ENCODE measurements at places on chromosomes 5 and 9.

DNA sequence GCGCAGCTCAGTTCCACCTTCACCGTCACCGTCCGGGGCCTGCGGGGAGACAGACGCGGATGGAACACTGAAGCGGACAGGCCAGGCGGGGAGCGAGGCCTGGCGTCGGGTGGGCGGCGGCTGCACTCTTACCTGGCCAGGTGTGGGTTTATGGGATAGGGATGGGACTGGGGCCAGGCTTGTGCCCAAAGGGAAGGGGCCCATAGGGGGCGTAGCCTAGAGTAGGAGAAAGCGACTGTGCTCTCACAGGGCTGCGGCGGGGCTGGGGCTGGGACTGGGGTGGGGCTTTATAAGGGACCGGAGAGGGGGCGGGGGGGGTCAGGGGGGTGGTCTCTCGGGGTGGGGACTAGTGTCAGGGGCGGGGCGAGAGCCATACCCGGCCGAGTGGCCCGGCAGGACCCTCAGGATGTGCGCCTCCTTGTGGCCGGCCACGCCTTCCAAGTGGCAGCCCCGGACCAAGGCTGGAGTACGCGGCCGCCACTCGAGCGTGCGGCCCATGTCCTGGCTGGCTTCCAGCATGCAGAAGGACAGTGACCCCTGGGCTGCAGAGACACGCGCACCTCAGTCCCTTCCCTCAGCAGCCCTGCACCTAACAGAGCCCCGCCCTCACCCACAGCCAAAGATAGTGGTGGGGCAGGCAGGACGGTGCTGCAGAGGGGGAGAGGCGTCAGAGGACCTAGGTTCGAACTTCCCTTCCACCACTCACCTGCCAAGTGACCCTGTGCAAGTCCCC, 22.8 kb downstream of the FPGS start:
- DNase-seq, result no peak

- DNase-seq, result no peak
Observed at GRCh38 chr5:36066540-36067210, at the start of gene UGT3A2. Gene UGT3A2, minus strand, starts transcription at chr5:36066882. Its CDS starts 93 bp downstream, at chr5:36066789.

DNA sequence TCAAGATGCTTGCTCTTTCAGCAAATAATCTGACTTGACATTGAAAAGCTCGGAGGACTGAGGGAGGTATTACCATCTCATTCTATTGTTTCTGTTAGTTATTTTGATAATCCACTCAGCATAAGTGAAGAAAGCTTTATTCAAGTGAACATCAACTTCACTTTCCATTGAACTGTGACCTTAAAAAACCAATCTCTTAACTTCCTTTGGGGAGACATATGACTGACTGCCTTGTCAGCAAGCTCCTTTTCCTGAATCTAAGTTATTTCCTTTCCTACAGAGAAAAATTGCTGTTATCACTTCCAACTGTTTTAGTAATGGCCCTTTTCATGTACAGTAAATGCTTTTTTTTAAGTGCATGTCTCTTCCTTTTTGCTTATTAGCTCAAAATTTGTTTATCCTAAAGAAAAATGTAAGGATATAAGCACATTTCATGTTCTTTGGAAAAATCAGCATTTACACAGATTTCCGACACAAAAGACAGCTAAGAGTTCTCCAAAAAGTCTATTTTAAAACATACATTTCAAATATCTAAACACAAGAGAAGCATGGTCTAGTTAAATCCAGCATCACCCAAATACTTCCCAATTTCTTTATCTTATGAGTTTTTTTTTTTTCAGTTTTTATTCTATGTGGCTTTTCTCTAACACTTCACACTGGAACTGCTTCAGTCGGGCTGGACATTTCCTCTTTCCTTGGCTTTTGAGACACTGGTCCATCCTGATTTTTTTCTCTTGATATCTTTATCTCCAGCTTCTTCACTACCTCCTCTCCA, 117.9 kb upstream of the DAB2 start:
- DNase-seq, result no peak

DNA sequence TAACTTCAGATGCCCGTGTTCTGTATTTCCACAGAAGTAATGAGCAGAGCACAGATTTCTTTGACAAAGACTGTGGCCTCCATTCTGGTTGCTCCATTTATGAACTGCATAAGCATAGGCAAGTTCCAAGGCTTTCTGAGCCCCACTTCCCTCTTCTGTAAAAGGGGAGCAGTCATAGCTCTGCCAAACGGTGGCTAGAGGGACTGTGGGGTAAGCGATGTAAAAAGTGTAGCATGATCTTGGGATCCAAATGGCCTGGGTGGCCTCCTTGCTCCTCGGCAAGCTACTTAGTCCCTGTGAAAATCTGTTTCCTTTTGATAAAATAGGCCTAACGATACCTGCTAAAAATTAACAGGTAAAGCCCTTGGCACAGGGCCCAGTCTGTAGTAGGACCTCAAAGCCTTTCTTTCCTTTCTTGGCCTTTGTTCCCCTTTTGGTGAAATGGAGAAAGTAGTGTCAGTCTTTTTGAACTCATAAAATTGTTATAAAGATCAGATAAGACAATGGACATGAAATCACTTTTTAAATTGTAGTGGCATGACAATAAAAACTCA, 646.6 kb downstream of the ACTL7B start:
- no peak for DNase-seq

GRCh38 chr9:15149450-15149849, 157.6 kb downstream of the TTC39B start:
- DNase-seq, result no peak

GRCh38 chr5:1243487-1244130, 18.4 kb downstream of the SLC6A18 start:
- no peak for DNase-seq

DNA sequence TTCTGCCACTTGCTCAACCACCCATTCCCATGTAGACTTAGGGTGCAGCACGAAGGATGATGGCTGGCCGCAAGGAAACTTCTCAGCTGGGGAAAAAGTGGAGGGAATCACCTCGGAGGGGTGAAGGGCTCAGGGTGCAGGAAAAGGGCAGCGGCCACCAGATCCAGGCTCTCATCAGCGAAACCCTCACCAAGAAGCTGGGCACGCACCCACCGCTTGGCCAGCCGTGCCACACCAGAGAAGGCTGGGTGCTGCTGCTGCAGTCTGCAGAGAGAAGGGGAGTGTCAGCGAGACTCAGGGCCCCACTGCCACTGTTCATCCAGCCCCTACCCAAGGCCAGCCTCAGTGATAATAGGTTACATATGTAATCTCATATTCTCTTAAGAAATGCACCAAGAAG, 8.6 kb downstream of the NOL6 start:
- no peak for DNase-seq

DNA sequence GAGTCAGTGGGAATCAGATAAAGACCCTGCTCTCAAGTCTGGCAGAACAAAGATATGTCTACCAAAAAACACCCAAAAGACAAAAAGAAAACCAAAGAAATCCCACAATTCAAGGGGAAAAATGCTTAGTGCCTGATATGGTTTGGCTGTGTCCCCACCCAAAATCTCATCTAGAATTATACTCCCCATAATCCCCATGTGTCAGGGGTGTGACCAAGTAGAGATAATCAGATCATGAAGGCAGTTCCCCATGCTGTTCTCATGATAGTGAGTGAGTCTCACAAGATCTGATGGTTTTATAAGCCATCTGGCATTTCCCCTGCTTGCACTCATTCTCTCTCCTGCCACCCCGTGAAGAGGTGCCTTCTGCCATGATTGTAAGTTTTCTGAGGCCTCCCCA, 13.4 kb downstream of the FBXO10 start:
- no peak for DNase-seq

GRCh38 chr5:109347252-109347888, 62.4 kb downstream of the PJA2 start:
- no peak for DNase-seq

DNA sequence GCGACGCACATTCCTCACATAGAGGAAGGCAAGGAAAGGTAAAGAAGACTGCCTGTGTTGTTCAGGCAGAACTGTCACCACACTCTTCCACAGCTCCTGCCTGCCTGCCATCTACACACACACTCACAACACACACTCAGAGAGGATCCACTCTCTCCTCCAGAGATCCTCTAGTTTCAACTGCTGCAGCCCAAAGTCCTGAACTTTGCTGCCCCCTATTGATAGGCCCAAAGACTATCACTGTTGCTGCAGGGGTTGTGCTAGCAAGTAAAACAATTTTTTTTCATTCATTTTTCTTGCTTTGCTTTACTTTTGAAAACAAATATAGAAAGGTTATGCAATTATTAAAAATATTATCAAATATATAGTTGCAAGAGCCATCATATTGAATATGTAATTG, 5.9 kb upstream of the CFAP90 start:
- peak; percentile 59 for DNase-seq

DNA sequence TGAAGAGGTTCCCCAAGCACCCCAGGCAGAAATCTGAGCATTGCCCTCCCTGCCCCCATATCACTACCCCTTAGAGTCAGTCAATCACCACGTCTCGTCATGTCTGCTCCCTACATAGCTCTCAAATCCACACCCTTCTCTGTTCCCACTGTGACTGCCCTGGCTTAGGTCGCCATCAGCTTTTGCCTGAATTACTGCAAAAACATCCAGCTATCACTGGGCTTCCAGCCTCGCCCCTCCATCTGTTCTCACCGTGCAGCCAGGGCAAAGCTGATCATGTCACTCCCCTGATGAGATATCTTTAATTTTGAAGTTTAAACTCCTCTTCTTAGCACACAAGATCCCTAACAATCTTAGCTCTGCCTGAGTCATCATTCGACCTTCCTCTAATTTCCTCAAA, 89.6 kb upstream of the TBC1D2 start:
- DNase-seq, result no peak

DNA sequence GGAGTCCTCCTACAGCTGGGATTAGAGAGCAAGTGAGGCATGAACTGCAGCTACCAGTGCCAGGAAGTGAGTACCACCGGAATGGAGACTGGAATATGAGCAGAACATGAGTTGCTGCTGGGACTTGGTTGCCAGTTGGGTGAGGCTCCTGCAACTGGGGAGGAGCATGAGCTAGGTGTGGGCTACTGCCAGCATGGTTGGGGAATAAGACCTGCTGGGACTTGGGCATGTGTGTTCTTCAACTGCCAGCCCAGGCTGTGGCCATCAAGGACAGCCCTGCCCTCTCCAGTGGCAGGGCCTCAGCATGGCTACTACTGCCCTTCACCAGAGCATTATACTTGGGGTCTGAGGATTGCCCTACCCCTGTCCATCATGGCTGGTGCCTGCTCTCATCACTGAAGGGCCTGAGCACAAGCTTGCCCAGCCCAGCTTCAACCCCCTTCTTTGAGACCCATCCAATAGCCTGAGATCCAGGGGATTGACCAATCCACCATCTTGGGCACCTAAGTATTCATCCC, 665.0 kb downstream of the ELAVL2 start:
- DNase-seq, result no peak

- no peak for DNase-seq
Observed at GRCh38 chr5:143516249-143516648, 112.8 kb upstream of the NR3C1 start.

- DNase-seq, result no peak
Observed at GRCh38 chr9:130630506-130631330, 33.7 kb upstream of the PRDM12 start.

DNA sequence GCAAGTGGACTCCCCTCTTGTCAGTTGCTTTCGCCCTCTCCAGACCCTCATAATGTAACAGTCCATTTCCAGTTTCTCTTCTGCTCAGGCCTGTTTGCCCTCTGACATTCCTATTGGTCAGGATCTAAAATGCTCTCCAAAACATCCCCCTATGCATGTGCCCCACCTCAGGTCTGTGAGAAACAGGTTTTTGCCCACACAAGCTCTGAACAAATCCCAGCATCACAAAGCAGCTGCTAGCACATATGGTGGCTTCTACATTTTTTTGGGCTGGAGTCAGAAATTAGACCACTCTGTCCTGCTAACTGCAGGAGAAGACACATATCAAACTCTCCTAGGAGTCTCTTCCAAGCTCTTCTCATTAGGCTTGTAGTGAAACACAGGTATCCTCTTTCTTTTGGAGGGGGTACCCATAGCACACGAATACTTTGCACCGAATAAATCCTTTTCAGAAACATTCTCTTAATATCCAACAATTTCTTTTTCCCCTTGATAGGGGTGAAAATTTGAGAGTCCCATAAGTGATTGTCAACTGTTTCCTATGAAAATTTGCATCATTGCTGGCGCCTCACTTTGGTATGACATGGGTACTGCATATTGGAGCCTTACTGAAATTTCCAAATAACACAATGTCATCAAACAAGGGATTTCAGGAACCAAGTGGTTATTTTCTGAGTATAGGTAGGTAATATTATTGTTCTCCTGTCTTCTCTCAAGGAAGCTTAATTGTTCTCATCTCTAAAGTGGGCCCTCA, 19.3 kb upstream of the HSPA9 start:
- no peak for DNase-seq

DNA sequence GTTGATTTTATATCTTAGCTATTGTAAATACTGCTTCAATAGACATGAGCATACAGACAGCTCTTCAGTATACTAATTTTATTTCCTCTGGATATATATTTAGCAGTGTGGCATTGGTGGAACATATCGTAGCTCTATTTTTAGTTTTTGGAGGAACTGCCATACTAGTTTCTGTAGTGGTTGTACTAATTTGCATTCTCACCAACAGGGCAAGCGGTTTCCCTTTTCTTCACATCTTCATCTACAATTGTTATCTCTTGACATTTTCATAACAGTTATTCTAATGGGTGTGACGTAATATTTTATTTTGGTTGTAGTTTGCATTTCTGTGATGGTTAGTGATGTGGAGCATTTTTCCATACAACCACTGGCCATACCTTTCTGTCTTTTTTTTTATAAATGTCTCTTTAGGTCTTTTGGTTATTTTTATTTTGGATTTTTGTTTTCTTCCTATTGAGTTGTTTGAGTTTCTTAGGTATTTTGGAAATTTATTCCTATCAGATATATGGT, 32.5 kb downstream of the TAF11L14 start:
- DNase-seq, result no peak

GRCh38 chr5:2519153-2519552, 232.3 kb downstream of the IRX2 start:
- no peak for DNase-seq

GRCh38 chr9:89576404-89576839, 28.4 kb upstream of the GADD45G start:
- no peak for DNase-seq

GRCh38 chr5:135648116-135648515, 69.3 kb upstream of the CXCL14 start:
- DNase-seq, result no peak

DNA sequence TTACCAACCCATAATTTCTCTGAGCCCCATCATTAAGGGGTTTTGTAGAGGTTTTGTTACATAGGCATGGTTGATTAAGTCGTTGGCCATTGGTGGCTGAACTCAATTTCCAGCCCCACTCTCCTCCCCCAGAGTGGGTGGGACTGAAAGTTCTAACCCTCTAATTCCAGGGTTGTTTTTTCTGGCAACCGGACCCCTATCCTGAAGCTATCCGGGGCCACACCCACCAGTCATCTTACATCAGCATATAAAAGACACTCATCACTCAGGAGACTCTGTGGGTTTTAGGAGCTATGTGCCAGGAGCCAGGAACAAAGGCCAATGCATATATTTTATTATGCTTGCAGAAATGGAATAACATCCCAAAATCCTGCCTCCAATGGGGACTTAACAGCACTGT, 186.0 kb downstream of the NXNL2 start:
- no peak for DNase-seq

- DNase-seq, result no peak
Observed at GRCh38 chr5:32193591-32193990, 19.5 kb upstream of the GOLPH3 start.
